ENCODE measurements at places on chromosomes 5 and 9. TPM values are rescaled to one million over a fixed set of nuclear protein-coding genes. Genes with fewer than 3 reads are reported as not detected.

The KCNN2 gene
- not detected for polyA plus RNA-seq

DNA sequence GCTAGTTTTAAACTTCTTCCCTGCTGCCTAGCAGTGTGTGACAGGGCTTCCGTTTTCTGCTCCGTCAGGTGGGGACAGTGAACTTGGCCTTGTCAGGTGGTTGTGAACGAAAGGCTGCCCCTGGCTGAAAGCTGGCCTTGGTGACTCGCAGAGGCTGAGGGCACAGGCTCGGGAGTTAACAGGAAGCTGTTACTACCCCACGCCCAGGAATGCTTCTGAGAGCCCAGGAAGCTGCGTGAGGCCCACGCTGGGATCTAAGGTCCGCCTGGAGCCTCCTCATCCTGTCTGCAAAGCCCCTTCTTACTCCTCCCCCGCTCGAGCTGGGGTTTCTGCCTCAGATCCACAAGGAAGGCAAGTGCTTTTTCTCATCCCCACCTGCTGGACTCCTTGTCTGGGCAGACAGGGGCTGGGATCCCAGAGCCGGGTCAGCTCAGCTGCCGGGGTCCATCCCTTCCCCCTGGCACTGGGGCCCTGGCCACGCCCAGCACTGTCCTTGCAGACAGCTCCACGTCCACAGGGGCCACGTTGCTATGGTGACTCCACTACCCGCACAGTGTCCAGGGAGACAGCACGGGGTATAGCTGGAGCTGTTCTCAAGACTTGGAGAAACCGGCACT, 124.7 kb upstream of the TBC1D2 start:
- DNase-seq = no peak

DNA sequence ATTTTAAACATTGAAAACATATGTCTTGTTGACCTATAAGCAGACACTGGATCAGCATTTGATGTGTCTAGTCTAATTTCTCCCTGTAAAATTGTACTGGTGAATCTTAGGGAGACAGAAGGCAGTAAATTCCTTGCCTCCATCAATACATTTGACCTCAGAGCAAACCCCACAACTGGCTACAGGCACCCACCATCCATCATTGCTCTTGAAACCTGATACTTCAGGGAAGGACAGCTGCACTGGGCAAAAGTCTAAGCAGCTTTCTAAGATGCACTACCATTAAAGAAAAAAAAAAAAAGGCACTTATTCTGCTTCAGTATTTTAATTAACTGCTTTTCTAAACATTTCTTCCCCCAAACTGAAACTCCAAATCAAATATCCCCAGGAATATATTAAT, 1051.3 kb upstream of the DMAC1 start:
- no peak for DNase-seq

The FIBCD1 gene
- not detected for polyA plus RNA-seq

- no peak for DNase-seq
These were observed 1.1 kb upstream of the DNAJC21 start for GRCh38 chr5:34928267-34928666.

The PCDHB13 gene
- not detected for polyA plus RNA-seq

DNA sequence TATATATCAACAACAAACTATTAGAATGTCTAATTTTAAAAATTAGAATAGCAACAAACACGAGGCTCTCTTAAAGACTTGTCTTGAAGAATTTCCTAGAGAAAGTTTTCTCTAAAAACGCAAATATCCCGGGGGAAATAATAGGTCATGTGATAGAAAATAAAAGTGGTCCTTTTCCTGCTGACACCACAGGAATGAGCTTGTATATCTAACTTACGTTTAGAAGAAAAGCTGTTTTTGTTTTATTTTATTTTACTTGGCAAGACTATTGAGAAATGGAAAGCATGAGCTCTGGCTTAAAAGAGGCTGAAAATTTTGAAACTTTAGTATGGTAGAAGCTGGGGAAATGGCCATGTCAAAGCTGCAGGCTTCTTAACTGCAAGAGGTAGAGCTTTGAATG, 465.0 kb downstream of the AGTPBP1 start:
- no peak for DNase-seq

DNA sequence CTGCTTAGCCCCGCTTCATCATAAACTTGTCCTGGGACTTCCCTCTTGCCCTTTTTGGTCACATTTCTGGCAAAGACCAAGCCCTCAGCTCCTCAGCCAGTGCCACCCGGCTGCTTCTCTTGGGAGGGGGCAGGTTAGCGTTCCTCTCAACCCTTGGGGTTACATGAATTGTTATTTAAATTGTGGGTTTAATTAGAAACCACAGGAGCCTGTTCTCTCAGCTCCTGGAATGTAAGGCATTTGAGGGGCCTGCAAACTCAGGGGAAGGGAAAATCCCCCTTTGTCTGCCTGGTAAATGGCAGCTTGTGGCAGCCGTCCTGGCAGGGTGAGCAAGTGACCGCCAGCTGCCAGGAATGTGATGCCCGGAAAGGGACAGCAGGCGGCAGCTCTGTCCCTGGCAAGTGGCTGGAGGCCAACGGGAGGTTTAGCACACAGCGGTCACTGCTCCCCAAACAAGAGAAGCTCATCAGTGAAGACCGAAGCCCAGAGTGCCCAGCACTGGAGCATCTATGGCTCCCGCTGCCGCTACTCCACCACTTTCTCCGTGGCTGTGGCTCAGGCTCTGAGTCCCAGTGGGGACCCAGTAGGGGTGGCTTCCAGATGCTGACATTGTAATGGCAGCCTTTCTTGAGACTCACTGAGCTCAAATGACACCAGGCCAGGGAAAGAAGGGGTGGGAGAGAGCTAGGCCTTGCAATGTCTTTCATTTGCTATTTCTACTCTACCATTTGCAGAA, 51.7 kb downstream of the SHB start:
- no peak for DNase-seq

The CCDC69 gene
- polyA plus RNA-seq = 83.0 TPM

The F12 gene
- polyA plus RNA-seq = 2.4 TPM

GRCh38 chr9:81211741-81212140, 477.6 kb downstream of the TLE1 start:
- no peak for DNase-seq

- no peak for DNase-seq
These were observed 79.8 kb upstream of the SPATA31D4 start for GRCh38 chr9:81848472-81848871.

DNA sequence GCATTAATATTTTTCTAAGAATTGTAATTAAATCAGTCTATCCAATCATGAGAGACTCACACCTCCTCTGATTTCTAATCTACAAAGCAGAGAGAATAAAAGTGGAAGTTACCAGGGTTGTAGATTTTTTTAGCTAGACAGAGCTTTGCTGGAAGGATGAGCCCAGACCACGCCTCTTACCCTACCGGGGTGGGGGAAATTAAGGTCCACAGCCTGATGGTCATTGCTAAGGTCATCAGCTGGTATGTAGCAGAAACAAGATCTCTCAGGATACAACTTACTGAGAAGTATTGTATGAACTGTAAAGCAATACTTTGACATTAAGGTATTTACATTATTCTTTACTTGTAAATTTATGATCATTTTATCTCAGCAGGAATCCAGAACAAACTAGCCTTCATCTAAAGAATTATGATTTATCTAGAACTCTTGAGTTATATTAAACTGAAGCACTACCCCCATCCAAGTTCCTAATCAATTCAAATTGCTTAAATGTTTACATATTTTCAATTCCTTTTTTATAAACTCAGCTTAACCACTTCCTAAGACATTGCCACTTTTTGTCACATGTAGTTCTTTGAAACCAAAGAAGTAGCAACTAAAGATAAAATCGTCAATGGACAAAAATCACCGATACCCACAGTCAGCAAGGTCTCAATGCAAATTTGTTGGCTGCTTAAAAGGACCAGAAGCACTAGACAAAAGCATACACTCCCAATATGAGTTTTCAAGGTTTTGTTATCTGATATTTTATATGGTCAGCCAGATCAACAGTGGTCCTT, 225.8 kb upstream of the DAPK1 start:
- no peak for DNase-seq

The PCDHGA1 gene
- polyA plus RNA-seq = not detected
